ENCODE measurements at places on chromosomes 2 and 18. TPM values are rescaled to one million over a fixed set of nuclear protein-coding genes. Genes with fewer than 3 reads are reported as not detected.

Gene DRC1
- not detected for total RNA-seq

Gene HES6
- total RNA-seq, result 10.0 TPM

Gene APLF
- total RNA-seq, result 9.9 TPM

Gene CREG2
- total RNA-seq, result not detected

Gene GDF7
- 3.1 TPM for total RNA-seq
